NCI-H2081 treated with DMSO at 0.1 percent for 48 hours (cell line): ENCODE measurements at places on chromosomes 12 and 14.

DNA sequence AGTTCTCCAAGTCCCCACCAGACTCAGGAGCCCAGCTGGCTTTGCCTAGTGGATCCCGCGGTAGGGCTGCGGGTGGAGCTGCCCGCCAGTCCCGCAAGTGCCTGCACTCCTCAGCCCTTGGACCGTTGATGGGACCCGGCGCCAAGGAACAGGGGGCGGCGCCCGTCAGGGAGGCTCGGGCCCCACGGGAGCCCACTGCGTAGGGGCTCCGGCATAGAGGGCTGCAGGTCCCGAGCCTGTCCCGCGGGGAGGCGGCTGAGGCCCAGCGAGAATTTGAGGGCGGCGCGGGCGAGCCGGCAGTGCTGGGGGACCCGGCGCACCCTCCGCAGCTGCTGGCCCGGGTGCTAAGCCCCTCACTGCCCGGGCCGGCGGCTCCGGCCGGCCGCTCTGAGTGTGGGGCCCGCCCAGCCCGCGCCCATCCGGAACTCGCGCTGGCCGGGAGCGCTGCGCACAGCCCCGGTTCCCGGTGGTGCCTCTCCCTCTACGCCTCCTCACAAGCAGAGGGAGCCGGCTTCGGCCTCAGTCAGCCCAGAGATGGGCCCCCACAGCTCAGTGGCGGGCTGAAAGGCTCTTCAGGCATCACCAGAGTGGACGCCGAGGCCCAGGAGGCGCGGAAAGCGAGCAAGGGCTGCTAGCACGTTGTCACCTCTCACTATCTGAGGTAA, 452.4 kb upstream of the LRFN5 start:
- DNase-seq, result no peak

DNA sequence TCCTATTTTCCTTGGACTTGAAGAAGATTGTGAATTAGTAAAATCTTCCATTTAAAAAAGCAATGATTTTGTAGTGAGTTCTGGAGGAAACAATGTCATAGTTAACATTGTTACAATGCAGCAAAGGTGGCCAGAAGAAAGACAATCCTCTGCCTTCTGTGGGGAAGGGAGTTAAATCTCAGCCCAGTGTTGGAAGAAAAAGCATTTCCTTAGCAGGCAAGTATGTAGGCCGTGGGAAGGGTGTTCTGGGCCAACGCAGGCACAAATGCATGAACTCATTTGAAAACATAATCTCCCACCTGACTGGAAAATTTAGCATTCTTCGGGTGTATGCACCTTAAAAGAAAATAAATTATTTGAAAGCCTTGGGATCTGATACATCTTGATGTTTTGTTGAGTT, 258.6 kb downstream of the ADAMTS20 start:
- no peak for DNase-seq

- no peak for DNase-seq
Measured at GRCh38 chr12:53454707-53455106, 2.8 kb downstream of the PCBP2 start.

GRCh38 chr12:26728205-26729050, 104.6 kb downstream of the ITPR2 start:
- DNase-seq, result no peak

DNA sequence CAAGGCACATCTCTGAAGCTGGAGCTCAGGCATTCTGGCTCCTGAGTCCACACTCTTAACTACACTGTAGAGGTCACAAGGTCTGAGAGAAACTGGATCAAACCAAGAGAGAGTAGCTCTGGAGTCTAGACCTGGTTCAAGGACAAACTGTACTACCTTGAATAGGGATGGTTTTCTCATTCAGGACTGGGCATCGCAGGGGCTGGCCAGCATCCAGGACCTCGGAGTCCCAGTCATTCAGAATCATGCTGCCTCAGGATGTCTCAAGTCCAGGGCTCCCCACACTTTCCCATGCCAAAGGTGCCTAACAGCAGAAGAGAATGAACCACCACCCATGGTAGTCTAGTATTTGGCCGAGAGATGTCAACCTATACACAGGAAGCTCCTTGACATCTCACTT, 13.1 kb upstream of the PLEKHD1 start:
- no peak for DNase-seq

DNA sequence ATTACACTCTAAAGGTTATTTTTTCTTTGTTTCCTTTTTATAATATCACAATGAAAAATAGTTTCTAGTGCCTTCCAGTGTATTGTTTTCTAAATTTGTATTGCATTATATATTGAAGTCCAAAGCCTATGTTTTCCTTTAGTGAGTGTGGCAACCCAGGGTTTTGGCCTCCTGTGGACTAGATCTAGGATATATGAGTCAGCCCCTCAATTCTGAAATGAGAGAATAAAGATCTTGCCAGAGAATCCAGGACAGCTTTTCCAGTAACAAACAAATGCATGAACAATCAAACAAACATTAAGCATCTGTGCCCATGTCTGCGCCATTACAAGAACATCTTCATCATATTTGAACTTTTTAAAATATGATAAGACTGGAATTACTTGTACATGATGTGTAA, 70.7 kb upstream of the SSTR1 start:
- no peak for DNase-seq

DNA sequence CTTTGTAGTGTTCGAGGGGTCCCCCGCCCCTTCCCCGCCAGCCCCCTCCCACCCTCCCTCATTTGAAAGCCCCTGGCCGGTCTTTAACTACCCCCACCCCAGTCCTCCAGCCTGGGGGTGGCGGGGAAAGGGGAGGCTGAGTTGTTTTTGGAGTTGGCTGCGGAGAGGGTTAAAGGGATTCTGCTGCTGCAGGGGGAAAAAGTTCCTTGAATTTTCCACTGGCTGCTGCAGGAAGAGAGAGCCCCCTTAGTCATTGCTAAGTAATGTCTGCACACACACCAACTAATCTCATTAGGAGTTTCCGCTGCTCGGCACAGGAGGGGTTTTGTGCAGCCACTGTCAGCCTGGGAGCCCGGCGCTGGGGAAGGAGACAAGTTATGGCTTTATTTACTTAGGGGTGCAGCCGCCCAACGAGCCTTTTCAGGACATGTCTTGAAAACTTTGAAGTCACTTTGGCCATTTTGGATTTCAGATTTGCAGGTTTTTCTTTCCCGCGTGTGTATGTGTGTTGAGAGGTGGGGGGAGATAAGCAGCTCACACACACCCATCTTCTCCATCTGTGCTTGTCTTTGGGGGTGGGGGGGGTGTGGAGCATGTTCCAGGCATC, 1.8 kb downstream of the ELK3 start:
- DNase-seq, result no peak
